ENCODE measurements at places on chromosomes 2 and 18.
A peak's percentile ranks its signal among the peaks of the same experiment; 100 is the strongest.

- no peak for DNase-seq
Observed at GRCh38 chr2:19776941-19777514, 124.8 kb downstream of the TTC32 start.

DNA sequence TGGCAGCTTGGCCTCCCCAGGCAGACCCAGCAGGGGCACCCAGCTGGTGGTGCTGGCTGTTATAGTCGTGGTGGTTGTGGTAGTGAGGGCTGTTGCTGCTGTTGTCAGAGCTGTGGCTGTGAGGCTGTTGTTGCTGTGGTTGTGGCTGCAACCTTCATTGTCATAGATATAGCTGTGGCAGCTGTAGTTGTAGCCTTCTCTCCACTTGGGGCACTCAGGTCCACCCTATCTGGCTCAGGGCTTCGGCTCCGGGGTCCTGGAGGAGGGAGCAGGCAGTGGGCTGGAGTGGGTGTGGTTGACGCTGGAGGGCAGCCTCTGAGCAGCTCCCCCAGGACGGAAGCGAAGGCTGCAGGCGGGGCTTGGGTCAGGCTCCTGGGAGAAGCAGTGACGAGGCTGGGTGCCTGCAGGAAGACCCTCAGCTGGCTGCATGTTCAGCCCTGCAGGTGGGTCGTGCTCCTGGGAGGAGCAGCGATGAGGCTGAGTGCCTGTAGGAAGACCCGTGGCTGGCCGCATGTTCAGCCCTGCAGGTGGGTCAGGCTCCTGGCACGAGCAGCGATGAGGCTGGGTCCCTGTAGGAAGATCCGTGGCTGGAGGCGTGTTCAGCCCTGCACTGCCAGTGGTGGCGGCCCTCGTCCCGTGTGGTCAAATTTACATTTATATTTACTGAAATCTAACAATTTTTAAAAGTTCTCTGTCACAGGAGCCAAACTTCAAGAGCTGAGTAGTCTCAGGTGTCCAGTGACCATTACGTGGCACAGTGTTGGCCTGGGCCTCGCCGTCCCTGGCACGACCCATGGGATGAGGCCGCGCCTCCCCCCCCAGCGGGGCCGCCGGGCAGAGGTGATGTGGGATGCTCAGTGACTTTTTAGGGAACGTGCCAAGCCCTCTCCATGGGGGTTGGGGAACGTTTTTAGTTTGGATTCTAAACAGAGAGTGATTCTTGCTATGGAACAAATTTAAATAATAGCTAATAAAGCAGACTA is 79.2 kb upstream of the PXDN start:
- DNase-seq: no peak

- no peak for DNase-seq
Observed at GRCh38 chr2:58035352-58035751, 11.3 kb upstream of the VRK2 start.

GRCh38 chr2:70091816-70092215 is 4.5 kb downstream of the PCBP1 start:
- no peak for DNase-seq

- DNase-seq: no peak
Observed at GRCh38 chr2:238554468-238555315, 128.0 kb downstream of the ASB1 start.

DNA sequence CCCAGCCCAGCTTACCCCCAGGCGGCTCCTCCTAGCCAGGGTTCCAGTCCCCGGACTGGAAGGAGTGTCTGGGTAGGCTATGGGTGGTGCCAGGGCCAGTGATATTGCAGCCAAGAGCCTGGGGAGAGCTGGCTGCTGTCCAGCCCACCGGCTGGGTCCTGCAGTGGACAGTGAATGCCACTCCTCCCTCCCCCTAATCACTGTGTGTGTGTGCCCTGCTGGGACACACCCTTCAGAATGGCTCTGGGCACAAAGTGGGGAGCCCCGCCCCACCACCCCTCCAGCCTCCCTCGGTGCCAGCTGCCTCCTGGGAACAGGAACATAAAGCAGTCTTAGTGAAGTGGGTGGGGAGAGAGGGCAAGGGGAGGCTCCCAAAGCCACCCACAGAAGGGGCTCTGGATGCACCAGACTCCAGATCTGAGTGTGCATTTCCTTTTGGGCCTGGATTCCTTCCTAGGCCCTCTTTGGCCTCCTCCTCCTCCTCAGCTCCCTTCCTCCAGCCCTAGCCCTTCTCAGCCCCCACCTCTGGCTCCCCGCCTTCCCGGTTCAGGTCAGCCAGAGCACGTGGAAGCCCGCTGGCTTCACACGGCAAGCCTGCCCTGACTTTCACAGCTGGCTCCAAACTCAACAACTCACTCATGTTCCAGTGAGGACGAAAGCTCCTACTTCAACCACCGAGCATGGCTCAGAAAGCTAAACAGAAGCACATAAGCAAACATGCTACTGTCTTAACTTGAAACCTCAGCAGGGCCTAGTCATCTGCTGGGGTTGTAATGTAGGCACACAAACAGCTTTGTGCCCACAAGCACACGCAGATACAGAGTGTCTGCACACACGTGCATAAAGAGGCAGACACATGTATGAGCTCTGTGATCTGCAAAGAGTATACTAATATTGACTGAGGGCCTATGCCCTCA is 209.2 kb upstream of the SMAD2 start:
- DNase-seq: no peak

GRCh38 chr2:56021579-56021978 is 98.0 kb upstream of the EFEMP1 start:
- no peak for DNase-seq

DNA sequence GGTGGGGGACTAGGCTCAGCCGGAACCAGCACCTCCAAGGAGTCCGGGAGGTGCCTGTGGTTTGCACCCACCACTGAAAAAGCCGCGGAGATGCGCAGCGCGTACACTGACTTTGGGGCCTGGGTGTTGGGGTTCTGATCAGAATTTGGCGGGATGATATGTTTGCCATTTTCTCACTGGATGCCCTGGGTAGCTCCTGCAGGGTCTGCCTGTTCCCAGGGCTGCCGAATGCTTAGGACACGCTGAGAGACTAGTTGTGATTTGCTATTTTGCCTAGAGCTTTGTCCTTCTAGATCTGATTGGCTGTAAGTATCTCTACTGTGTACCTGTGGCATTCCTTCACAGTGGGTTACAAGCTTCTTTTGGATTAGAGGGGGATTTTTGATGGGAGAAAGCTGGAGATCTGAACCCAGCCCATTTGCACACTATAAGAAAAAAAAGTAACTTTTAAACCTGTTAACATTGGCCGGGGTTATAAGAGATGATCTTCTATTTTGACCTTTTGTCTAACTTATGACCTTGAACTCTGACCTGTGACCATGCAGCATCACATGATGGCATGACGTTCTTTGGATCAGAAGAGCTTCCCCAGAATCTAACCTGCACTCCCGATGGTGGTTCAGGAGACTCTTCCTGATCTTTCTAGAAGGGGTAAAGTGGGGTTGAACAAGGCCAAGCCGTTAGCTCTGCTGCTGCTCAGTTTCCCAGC is 1.6 kb downstream of the KCNE4 start:
- DNase-seq: no peak

DNA sequence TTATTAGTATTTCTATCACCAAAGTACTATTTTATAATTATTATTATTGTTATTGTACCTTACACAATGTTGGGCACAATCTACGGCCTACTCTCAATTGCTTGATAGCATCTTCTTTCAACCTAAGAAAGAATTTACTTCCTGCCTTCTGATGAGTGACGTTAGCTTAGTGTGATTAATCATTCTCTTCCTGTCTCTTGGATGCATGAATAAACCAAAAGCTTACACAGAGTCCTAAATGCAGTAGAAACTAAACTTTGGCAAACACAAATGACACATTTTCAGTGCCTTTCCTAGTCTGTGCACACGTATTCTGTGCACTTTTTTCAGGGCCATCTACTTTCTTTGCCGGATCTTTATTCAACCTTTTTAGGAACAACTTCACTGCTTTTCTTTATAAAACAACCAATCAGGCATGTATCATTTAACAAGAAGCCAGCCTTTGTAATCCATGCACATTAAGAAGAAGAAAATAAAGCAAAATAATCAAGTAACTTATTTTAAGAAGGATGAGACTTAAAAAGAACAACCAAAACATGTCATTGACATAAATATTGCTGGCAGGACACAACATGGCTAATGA is 19.1 kb downstream of the TRAK2 start:
- peak; percentile 60 for DNase-seq

GRCh38 chr2:152134488-152135280 is 35.8 kb upstream of the CACNB4 start:
- peak; percentile 46 for DNase-seq

- DNase-seq: no peak
Observed at GRCh38 chr2:53843595-53843994, 16.2 kb downstream of the GPR75 start.

DNA sequence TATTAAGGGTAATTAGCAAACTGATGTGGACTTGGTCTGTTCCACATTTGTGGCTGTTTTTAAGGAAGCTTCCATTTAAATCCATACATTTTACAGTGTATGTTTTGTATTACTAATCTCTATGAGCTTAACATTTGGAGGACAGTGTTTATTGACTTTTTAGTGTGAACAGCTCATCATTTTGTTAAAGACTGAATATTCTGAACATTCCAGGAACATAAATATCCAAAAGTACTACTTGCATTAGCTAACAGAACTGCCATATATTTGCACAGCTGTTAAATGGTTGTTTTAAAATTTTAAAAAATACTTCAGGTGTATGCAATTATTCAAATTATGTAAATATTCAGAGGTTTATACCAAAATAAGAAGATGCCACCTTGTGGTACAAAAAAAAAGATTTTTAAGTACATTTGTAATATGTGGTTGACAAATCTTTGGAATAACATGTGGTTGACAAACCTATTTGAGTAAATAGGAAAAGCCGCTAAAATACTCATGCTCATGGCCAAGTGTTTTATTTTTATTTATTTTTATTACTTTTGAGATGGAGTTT is 439.7 kb upstream of the FANCL start:
- DNase-seq: peak; percentile 29

GRCh38 chr18:13681701-13682100 is 44.7 kb downstream of the FAM210A start:
- DNase-seq: no peak

DNA sequence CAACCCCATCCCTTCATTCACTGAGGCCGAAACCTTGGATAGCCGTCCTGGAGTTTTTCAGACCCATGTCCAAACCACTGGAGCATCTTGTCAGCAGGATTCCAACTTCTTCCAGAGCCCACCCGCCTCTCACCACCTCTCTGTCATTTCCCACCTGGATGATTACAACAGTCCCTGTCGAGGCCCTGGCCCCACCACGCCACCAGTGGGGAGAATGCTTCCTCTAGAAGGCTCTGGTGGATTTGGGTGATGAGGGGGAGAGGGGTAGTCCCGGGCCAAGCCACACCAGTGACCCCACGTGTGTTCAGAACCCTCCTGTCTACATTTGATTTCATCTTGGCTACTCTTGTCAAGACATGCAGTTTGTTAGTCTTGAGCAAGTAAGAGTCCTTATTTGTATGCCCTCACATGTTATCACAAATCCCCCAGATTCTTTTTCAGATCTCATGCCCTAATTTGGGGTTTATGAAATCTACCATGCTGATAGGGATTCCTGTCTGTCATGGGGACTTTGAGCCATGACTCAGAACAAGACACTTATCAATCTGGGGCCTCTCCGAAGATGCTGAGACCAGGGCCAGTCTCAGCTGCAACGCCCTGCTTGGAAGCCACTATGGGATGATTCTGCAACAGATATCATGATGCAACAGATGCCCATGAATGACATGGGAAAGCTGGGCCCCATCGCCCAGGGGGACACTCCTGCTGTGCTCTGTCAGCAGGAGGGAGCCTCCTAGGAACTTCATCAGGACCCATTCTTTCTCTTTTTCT is 186.1 kb downstream of the ZFP36L2 start:
- peak; percentile 30 for DNase-seq

- peak; percentile 17 for DNase-seq
Observed at GRCh38 chr2:42659609-42660008, 91.2 kb downstream of the MTA3 start.

DNA sequence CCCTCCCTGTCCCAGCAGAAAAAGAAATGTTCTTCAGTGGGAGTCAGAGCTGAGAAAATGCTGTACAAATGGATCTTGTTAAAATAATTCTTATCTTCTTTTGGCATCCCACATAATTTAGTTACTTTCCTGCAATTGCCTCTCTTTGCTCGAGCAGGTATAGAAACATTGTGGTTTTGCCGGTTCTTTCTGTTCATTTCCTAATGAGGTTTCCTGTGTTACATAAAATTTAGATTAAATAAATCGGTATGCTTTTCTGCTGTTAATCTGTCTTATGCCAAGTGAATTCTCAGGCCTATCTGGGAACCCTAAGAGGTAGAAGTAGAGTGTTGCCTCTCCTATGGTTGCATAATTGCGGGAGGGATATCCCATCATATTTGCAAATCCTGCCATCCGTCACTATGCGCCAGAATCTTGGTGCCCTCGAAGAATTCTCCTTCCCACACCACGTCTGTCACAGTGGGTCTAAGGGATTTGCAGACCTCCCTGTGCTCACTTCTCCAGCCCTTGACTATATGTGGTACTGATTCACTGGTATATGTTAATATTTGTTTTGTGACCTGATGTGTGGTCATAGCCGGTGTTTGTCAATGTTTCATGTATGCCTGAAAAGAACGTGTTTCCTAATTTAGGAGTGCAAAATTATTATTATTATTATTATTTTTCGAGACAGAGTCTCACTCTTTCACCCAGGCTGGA is 12.2 kb upstream of the HDAC4 start:
- DNase-seq: no peak

DNA sequence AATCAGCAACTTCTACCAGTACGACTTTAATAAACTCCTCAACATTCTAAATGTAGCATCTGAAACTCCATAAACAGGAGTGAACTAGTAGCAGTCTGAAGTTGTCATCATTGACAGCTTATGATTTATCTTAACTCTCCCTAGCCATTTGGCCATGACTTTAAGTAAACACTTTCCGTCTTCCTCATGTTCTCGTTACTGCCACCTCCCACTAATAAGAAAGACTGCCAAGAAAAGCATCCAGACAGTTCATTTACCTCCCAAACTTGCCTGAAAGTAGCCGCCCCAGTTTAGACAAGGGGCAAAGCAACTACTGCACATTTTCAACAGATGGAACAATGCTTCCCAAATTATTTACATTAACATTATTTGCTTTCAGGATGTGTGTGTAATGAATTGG is 287.5 kb downstream of the OSR1 start:
- DNase-seq: no peak

- peak; percentile 63 for DNase-seq
Observed at GRCh38 chr2:127321303-127321702, 27.4 kb upstream of the ERCC3 start.

DNA sequence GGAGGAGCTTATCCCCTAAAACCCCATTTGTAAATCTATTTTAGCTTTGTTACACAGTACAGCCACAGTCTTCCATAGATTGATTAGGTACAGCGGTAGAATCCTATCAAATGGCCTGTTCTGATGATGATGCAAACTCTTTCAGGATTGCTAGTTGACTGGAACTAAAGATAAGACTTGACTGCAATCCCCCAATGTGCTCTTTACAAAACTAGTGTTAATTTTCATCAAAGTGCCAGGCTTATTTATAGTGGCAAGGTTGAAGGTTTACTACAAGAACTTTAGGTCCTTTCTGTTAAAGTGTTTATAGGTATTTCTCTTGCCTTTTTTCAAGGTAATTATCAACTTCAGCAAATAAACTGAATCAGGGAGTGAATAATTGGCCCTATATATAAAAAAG is 9.0 kb upstream of the OTX1 start:
- no peak for DNase-seq
